ENCODE measurements at places on chromosomes 3 and 15. TPM values are rescaled to one million over a fixed set of nuclear protein-coding genes. Genes with fewer than 3 reads are reported as not detected.

- no peak overlapping the region for H3K27ac ChIP-seq
- no peaks in the 10 kb centered on the region for H3K36me3 ChIP-seq
- H3K4me3 ChIP-seq, result peak overlapping the region; percentile 27
- no peaks in the 10 kb centered on the region for H3K4me1 ChIP-seq
- DNase-seq, result peak; percentile 15
These were observed 3.4 kb downstream of the DUOXA2 start for GRCh38 chr15:45117308-45118130.

GRCh38 chr3:34364335-34364734 lies 565.9 kb downstream of the PDCD6IP start:
- H3K36me3 ChIP-seq, result no peaks in the 10 kb centered on the region
- no peak overlapping the region for H3K4me3 ChIP-seq
- no peak overlapping the region for H3K27ac ChIP-seq
- no peaks in the 10 kb centered on the region for H3K27me3 ChIP-seq
- no peak for DNase-seq

Gene C2CD4A
- 0.04 TPM for total RNA-seq

DNA sequence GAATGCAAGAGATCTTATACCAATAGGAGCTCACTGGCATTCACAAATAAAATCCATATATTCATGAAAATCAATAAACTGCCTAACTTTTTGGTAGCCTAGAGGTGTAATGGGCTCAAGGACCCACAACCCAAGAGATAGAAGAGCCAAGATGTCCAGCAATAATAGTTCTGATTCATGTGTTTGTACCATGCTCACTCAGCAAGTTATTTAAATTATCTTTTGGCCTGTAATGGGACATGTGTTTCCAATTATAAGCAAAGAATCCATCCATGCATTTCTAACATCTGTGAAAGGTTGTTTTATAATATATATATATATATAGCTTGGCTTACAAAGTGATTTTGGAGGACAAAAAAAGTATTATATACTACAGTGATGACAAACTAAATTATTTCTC lies 29.7 kb upstream of the SHC4 start:
- H3K36me3 ChIP-seq, result peaks cover 43% of the 10 kb centered on the region
- H3K4me1 ChIP-seq, result no peaks in the 10 kb centered on the region
- no peak overlapping the region for H3K4me3 ChIP-seq
- no peak overlapping the region for H3K27ac ChIP-seq
- DNase-seq, result no peak

Gene GOLGA8M
- total RNA-seq, result not detected

DNA sequence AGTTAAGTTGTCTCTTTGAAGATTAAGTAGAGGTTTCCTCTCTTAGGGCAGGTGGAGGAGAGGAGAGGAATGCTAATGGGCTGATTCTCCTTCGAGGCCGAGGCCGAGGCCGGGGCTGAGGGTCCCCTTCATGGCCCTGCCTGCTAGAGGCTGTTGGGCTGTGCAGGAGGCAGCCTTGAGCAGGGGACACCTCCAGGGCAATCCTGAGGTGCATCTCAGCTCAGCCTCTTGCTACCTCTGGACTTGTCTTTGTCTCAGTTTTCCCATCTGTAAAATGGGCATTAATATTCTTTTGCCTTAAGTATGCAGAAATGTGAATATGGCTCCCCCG lies 97.7 kb upstream of the PRR20G start:
- H3K27ac ChIP-seq, result no peak overlapping the region
- no peaks in the 10 kb centered on the region for H3K36me3 ChIP-seq

Gene GORASP1
- total RNA-seq, result 21.0 TPM

- no peak for DNase-seq
- H3K27ac ChIP-seq, result no peak overlapping the region
- H3K36me3 ChIP-seq, result no peaks in the 10 kb centered on the region
- H3K4me3 ChIP-seq, result no peak overlapping the region
- H3K27me3 ChIP-seq, result no peaks in the 10 kb centered on the region
These were observed 66.7 kb downstream of the TRAK1 start for GRCh38 chr3:42157540-42158538.
